Stimulated activated CD4-positive, alpha-beta T cell treated with anti-CD3 and anti-CD28 coated beads, Interleukin-2, amount 100 ng/mL, for 4 hours (primary cell): ENCODE measurements at places on chromosomes 4 and X.

- DNase-seq, result no peak
These were observed 145.0 kb downstream of the RTL3 start for GRCh38 chrX:78513971-78514738.

GRCh38 chrX:65608026-65608425, 59.4 kb upstream of the MSN start:
- no peak for DNase-seq

GRCh38 chrX:71053217-71053621, 14.9 kb downstream of the SNX12 start:
- no peak for DNase-seq

DNA sequence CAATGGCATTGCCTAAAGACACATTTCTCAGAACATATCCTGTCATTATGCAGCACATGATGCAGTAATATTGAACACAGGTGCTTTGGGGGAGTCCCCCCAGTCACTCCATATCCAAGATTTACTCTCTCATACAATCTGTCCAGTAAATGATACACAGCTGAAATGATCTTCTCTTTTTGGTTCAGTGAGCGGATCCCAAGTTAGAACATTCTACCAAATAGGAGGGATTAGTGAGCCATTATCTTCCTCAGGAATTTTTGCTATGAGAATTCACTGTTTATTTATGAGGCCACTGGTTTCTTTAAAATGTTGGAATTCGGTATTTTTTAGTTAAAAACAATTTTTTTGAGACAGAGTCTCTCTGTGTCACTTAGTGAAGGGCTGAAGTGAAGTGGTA, 96.5 kb downstream of the TRAPPC11 start:
- DNase-seq, result no peak

- DNase-seq, result no peak
These were observed 78.1 kb upstream of the FSTL5 start for GRCh38 chr4:162241857-162242256.

DNA sequence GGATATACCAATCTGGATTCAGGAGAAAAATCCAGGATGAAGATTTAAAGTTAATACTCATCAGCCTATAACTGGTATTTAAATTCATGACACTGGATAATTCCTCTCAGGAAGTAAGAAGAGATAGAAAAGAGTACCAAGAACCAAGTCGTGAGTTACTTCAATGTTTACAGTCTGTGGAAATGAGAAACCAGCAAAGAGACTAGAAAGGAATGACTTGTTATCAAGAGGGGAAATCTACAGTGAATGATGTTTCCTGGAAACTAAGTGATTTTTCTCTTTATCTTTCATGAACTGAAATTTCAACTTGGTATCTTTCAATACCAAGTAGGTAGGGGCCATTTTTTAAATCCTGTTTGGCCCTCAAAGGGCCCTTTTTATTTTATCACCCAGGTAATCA, 217.9 kb upstream of the AFF2 start:
- DNase-seq, result no peak

DNA sequence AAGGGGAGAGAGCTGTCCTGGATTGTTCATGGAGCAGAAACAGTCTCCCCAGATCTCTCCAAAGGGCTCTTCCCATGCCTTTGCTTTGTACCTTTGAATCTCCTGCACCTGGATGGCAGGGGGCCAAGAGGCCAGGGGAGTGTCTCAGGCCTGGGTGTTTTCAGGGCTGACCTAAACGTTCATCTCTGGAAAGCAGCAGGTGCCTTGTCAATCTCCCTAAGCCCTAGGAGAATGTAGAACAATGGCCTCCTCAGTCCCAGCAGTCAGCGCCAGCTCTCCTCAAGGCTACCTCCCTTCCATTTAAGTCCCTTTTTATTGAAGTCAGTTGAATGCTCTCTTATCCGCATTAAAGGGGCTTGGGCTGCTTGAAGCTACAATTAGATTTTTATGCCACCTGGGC, 31.2 kb upstream of the NSUN7 start:
- DNase-seq, result no peak

- no peak for DNase-seq
These were observed 1.9 kb downstream of the GASK1B start for GRCh38 chr4:158170691-158171561.

DNA sequence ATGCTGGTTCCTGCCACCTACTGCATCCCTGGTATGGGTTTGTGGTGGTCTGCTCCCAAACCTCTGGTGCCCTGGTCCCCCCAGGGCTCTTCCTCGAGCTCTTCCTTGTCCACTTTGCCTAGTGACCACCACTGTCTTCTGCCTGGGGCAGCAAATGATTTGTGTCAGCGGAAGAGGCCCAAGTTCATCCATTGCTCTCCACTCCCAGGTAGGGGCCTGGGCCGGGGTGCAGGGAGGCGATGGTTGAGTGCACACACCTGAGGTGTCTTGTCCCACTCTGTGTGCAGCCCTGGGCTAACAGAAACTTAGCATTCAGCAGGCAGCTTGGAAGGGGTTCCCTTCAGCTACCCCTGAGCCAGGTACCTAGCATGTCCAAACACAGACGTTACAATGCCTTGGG, 75.6 kb upstream of the SOX3 start:
- no peak for DNase-seq

DNA sequence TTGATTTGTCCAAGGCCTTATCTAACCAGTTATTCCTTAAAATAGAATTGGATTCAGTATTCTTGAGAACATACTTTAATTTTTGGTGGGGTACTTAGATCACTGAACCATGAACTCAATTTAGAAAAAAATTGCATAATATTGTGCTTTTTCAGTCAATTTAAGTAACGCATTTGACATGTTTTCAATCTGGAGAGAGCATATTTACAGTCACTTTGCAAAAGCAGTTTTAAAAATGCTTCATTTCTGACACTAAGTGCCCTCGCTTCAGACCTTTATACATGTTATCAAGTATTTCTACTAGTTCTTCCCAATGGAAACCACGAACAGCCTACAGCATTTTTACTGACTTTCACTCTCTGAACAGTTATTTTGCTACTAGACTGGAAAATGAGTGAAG, 257.1 kb upstream of the NDST4 start:
- no peak for DNase-seq

DNA sequence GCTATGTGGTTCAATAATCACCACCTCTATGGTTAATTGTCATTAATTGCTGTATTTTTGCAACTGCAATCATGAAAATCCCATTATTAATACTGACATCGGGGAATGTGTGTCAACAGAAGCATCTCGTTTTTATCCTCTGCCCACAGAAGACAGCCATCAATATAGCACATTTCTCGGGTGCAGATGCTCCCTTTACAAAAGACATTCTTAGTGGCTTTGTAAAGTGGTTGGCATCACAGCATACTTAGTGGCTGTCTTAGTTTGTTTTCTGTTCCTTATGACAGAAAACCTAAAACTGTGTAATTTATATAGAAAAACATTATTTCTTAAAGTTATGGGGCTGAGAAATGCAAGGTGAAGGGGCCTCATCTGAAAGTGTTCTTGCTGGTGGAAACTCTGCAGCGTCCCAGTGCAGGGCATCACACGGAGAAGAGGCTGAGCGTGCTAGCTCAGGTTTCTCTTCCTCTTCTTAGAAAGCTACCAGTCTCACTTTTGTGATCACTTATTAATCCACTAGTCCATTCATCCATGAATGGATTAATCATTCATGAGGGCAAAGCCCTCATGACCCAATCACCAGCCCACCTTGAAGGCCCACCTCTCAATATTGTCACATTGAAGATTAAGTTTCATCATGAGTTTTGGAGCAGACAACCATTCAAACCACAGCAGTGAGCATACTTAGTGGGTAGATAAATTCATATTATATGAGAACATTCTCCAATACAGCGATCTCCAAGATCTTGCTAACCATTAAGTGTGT, 1067.7 kb upstream of the PABPC4L start:
- DNase-seq, result no peak
